ENCODE measurements at places on chromosomes 3 and 15.

DNA sequence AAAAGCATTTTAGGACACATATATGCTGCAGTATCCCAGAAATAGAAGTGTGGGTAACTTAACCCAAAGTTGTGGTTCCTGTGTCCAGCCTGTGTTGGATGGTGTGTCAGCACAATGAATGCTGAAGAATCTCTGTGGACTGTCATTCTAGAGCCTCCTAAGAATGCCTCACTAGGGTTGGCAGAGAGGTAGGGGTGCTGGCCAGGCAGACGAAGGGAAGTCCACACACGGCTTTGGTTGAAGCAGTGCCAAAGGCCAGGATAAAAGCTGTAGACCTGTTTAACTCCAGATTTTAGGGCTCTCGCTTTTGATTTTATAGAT is 43.7 kb upstream of the TIPARP start:
- DNase-seq = no peak

- DNase-seq = no peak
Observed at GRCh38 chr3:177713928-177714900, 516.9 kb upstream of the TBL1XR1 start.

DNA sequence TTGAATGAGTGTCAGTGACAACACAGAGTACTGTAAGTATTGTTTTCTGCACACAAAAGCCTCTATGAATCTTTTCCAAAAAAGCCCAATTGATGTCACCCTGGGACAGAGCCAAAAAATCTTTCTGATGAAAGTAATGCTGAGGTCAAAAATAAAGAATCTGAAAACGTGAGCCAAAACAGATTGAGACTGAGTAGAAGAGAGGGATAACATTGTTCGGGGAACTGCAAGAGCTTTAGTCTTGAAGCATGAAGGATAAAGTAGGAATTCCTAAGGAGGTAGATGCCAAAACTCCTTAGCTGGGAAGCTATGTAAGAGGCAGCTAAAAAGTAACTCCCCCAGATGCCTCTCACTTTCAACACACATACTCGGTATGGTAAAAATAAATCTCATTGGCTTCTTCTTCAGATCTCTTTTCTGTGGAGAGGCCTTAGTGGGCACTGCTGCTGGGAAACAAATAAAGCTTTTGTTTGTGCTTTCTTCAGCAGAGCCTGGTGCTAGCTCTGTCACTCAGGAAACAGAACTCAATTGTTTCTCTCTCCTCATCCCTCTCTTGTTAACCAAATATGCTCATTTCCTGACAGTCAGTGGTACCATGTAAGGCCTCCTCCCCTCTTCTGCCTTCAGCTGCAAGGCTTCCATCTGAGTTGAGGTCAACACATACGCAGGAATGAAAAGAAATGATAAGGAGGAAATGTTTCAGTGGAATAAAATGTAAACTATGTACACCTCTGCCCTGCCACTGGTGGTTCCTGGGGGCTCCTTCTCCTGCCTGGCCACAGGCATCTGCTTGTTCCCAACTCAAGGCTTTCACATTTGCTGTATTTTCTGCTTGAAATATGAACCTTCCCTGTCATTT is 58.1 kb downstream of the CD200 start:
- no peak for DNase-seq

GRCh38 chr15:100694381-100695021 is 92.1 kb downstream of the ASB7 start:
- no peak for DNase-seq

DNA sequence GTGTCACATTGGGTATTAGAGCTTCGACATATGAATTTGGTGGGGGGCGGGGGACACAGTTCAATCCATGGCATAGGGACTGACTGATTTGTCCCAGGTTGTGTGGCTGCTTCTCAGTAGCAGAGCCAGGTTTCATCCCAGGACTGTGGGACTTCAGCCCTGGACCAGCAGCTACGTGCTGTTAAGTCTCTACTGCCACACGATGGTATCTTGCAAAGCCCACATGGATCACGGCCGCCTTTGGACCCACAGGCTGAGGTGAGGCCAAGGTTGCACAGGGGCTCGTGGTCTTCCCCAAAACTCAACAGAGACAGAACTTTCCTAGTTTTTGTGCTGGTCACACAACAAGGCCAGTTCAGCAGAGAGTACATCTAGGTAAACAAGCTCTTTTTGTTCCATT is 97.4 kb downstream of the LRRK1 start:
- DNase-seq = no peak

GRCh38 chr3:113240841-113241240 is 29.5 kb downstream of the BOC start:
- no peak for DNase-seq

GRCh38 chr3:196124608-196125007 is 42.7 kb upstream of the TFRC start:
- no peak for DNase-seq

DNA sequence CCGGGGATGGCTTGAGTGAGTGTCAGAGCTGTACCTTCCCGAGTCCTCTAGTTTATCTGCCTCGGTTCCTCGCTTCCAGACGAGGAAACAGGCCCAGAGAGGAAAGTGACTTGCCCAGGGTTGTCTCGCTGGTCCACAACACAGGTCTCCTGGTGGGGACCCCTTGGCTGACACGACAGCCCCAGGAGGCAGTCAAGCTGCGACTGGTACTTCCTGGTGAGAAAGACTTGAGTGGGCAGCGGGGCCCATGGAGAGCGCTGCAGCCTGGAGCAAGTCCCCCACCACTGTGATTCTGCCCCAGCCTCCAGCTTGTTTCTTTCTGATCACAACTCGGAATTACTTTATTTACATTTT is 600 bp upstream of the CHRNA5 start:
- DNase-seq = no peak

DNA sequence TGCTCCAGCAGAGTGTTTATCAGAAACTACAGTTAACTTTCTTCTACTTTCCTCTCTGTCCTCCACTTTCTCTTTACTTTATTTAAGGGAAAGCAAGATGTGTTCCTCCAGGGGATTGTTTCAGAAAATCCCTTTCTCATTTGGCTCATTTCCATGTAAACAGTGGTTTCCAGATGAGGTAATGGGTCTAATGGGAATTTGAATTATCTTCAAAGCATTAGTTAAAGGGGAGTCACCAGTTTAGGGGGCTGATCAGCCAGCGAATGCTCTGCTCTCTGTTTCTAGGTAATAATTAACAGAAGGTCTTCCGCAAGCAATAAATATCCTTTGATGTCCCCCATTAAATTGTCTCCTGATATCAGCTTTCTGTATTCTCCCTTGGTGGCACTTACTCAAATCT is 30.4 kb upstream of the ZNF639 start:
- no peak for DNase-seq

DNA sequence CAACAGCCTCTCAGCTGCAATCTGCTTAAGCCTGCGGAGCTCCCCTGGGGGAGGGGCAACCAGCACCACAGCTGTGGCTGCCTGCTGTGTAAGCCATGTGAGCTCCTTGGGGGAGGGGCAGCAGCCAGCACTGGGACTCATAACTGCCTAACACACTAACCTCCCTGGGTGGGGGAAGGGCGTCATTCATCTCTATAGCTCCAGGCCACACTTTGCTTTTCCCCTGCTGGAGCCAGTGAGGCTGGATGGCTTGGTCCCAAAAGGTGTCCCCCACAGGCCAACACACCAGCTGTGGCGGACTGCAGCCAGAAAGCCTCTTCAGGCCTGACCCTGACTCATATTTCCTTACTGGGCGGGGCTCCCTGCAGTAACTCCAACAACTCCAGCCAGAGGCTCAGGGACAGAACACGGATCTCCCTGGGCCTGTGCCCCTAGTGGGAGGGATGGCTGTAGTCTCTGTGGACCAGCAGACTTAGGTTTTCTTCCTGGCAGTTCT is 129.8 kb downstream of the PPM1L start:
- peak; percentile 17 for DNase-seq

DNA sequence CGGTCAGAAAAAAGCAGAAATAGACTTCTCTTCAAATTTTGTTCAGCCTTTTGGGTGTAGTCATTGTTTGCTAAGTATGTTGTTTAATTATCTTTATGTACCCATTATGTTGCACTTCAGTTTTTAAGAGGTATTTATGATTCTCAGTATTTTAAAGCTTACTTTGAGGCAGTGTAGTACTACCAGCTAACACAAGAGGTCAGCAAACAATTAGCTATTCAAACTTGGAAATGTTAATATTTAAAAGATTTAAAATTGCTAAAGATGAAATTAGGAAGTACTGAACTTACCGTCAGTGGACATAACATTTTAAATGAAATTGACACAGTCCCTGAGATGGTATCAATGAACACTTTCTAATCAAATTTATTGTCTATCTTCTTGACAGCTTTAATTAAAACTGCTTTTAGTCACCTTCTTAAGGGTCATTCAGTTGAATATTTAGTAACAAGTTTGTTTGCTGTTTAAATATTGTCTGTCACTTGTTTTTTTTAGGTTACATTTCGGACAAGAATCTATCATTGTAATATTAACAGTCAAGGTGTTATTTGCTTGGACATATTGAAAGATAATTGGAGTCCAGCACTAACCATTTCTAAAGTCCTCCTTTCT is 28.1 kb downstream of the NKIRAS1 start:
- no peak for DNase-seq

DNA sequence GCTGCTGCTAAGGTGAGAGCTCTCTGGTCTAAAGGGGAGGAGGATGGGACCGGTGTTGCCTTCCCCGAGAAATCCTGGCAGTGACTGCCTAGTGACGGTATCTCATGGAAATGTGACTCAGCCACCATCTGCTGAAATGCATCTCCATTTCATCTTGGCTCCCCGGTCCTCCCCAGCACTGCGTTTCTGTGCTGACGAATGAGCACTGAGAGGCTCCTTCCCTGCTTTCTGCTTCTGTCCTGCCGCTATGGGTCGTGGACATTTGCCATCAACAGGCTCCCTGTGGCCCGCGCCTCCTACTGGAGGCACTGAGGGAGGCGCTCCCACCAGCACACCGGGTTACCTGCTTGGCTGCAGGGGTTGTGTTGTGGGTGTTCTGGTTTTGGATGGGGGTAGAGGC is 13.5 kb upstream of the SEC13 start:
- no peak for DNase-seq

DNA sequence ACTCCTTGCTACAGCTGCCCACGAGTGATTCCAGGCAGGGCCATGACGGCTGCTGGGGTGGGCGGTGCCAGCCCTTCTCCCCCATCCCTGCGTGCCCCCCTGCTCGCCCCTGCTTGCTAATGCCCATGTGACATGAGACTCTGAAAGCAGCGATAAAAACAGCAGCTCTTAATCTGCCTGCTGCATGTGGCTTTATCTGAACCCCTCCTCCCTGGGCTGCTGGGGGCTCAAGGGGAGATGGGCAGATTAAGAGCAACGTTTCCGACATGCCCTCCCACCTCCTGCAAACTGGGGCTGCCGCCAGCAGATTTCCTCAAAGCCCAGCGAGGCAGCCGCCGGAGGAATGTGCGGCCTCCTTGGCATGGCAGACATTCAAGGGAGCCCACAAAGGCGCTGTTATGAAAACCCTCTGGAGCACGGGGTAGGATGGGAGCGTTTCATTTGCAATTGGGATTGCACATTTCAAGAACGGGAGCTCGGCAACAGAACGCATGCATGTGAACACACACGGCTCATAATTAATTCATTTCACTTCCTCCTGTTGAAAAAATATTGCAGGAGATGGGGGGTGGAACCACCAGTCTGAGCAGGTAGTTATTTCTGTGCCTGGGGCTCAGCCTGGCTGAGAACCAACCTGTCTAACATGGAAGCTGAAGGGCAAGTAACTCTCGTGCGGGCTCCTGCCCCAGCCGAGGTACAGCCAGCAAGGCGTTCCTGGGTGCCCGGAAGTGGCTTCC is 504.2 kb upstream of the PROK2 start:
- peak; percentile 71 for DNase-seq

DNA sequence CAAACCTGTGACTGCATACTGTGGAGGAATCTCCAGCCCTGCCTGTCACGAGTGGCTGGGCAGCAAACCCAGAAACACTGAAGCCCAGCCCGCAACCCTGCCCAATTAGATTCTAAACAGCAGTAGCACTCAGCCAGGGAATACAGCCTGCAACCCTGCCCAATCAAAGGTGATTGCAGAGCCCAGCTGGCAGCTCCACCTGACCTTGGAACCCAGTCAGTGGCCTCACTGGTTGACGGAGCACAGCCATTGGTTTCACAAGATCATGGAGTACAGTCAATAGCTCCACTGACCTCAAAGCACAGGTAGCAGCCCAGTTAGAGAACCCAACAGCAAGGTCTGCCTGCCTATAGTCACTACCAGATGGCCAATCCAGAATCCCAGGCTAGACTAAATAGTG is 35.2 kb upstream of the MYLK start:
- DNase-seq = no peak

DNA sequence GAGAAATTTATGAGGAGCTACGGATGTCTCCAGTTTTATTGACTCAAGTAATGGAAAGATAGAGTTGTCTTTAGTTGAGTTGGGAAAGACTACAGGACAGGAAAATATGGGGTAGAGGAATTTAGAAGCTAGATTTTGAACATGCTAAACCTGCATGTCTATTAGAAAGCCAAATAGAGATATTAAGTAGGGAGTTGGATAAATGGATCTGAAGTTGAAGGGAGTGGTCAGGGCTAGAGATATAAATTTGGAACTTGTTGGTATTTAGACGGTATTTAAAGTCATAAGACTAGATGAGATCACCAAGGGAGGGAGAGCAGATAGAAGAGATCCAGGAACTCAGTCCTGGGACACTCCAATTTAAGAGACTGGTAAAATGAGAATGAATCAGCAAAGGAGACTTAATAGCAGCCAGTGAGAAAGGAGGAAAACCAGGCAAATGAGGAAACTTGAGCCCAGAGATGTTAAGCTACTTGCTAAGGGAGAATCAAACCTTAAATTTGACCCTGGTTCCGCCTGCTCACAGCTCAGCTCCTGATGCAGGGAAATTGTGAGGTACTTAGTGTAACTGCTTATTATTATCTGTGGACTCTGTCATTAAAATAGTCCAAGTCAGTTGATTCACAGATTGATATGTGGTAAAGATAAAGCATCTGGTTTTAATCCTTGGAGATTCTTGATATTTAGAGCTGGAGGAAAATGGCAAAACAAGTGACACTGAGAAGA is 35.8 kb downstream of the ABI3BP start:
- DNase-seq = no peak

GRCh38 chr3:184742676-184743135 is 30.8 kb upstream of the MAGEF1 start:
- no peak for DNase-seq

DNA sequence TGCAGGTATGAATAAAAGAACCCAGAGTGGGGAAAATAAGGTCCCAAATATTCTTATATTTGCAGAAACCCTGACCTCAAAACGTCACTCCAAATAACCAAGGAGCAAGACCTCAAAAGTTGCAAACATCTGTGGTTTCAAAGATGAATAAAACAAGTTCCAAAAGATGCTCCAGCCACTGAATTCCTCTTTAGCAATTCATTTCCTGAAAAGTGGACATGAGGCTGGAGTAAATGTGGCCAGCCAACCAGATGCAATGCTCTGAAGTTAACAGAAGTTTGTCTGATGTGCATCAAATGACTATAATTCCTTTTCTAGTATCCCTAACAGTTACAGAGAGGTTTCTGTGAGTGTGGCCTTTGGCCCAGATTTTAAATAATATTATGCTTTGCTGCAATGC is 71.2 kb upstream of the WNT5A start:
- DNase-seq = no peak

Measured in mesothelial cell of epicardium (in vitro differentiated cells).